ENCODE measurements at places on chromosomes 12 and 14. TPM values are rescaled to one million over a fixed set of nuclear protein-coding genes. Genes with fewer than 3 reads are reported as not detected.

GRCh38 chr12:57139796-57140649 is 7.4 kb downstream of the LRP1-AS start:
- DNase-seq = no peak

DNA sequence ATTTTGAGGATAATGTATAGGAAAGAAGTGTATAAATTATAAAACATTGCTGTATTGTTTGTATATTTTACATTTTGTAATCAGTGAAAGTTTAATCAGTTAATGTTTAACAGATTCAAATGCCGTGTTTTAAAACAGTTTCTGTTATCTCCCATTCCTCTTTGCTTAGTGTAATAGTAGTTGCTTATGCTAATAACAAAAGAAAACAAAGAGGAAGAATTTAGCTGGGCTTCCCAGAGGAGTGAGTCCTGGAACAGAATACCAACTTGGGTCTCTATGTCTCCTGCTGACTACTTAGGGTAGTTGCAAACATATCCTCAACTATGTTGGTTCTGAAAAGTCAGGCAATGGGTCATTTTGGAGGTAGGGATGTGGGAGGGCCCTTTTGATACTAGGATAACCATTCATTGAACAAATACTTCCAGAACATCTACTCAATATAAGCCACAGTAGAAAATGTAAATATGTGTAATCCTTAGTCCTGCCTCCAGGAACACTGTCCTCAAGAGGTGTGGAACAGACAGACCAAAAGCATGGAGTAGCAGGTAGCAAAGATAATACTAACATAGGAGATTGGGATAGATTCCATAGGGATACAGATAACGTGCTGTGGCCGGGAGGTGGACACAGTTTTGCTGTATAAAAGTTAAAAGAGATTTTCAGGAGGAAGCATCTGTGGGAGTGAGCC is 36.1 kb upstream of the EVL start:
- DNase-seq = no peak

DNA sequence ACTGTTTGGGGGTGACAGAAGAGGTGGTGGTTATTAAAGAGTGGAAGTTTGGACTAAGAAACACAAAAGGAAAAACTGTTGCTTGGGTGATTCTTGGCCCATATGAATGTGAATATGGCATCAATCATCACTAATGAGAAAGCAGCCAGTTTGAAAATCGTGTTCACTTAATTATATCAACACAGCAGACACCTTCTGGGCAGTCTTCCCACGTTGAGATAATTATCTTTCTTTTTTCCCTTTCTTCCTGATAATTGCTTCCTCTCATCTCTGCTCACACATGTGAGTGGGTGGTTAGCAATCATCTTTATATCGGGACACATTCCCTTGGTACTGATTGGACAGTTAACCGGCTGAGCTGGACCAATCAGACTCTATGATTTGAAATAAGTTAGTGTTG is 539.7 kb downstream of the AACS start:
- no peak for DNase-seq

Gene GDF11
- total RNA-seq = 6.6 TPM

Gene SLC25A47
- not detected for total RNA-seq

Measured in CD4-positive, alpha-beta T cell (primary cell).